ENCODE measurements at places on chromosomes 6 and 20.

GRCh38 chr6:104460738-104461483 lies 398.8 kb downstream of the HACE1 start:
- no peak for DNase-seq

GRCh38 chr6:112806163-112806865 lies 459.2 kb downstream of the RFPL4B start:
- no peak for DNase-seq

- DNase-seq, result no peak
These were observed 146.2 kb downstream of the GRIK2 start for GRCh38 chr6:101539510-101540245.

GRCh38 chr6:118372413-118372812 lies 175.7 kb upstream of the PLN start:
- no peak for DNase-seq

GRCh38 chr6:71388068-71388744 lies 99.6 kb downstream of the OGFRL1 start:
- DNase-seq, result no peak

GRCh38 chr6:9083108-9083507 lies 647.8 kb upstream of the SLC35B3 start:
- no peak for DNase-seq

DNA sequence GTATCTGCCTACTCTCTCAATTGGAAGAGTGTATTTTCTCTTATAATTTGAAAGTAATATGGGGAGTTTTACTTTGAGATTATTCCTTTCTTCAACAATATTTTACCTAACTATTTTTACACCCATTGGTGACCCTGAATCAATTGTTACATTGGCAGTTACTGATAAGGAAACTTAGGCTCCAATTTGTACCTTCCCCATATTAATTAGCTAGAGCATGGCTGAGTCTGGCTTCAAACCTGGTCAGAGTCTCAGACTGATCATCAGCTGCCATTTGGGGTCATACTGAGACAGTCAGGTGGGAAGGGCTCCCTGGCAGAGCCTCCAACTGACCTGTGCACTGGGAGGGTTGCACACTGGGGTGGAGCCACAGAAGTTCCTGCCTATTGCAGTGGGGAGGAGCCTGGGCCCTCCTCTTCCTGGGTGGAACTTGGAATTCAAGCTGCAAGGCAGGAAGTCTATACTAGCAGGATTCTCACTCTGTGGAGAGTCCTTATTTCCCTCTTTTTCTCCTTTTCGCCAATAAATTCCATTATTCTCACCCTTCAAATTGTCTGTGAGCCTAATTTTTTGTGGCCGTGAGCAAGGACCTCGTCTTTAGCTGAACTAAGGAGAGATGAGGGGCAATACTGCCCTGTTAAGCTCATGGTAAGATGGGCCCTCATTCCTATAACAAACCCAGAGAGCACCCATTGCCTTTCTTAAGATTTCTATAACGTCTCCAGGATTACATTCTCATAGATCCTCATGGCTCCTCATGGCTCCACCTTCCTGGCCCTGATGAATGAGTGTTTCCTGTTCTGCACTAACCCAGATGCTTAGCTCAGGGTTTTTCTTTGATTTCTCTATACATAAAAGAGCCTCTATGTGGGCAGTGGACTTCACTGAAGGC lies 285.1 kb downstream of the ADGB start:
- DNase-seq, result no peak

GRCh38 chr6:38498085-38498484 lies 141.6 kb downstream of the BTBD9 start:
- no peak for DNase-seq

Data from left renal cortex interstitium (tissue), 4 donors.